ENCODE measurements at places on chromosomes 16 and 17.
A peak's percentile ranks its signal among the peaks of the same experiment; 100 is the strongest.

DNA sequence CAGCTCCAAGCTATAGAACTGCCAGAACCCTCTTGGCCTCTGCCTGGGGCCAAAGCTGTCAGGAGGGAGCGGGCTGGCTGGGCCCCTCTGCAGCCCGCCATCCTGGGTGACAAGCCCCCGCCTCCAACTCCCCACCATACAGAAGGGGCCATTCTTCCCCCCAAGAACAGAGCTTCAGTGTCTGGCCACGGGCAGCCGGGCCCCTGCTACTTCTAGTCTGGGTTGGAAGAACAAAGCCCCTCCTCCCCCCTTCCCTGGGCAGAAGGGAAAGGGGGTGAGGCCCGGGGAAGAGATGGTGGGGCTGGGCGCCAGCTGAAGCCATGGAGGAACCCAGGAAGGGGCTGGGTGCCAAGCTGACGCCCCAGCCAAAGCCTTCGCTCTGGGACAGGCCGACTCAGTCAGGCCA is 9.0 kb downstream of the NAT9 start:
- DNase-seq: no peak

DNA sequence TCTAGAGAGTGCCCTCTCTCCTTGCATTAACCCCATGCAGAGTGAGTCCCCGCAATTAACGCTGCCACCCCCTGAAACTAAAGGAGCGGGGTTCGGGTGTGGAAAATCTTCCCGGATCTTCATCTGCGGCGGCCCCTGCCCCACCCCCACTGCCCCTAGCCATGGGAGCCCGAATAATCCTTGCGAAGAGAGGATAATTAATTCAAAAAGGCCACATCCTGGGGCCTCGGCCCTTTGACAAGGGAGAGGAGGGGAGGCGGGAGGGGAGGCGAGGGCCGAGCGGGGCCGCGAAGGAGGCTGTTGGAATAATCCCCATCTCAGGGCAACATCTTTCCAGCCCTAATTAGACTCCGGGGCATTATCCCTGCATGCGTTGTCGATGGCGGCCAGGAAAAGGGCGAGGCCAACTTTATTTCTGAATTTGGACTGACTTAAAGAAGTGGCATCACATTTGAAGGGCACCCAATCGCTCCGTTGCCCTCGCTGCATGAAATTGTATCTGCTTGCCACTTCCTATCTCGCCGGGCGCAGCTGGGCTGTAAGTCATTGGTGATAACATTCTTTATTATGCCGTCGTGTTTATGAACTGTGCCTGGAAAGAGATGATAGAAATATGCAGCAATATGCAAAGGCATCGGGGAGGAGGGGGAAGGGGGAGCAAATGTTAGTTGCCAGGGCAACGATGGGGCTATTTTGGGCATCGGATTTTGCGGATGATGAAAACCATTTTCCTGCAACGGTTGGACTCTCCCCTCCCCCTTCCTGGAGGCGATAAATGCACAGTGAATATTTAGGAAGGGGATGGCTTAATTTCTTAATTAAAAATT is 387.1 kb upstream of the TNRC6C start:
- peak; percentile 99 for DNase-seq

GRCh38 chr17:5610956-5611355 is 26.6 kb upstream of the NLRP1 start:
- no peak for DNase-seq

- DNase-seq: peak; percentile 51
These were observed 122.0 kb downstream of the CLEC16A start for GRCh38 chr16:11066261-11066870.

DNA sequence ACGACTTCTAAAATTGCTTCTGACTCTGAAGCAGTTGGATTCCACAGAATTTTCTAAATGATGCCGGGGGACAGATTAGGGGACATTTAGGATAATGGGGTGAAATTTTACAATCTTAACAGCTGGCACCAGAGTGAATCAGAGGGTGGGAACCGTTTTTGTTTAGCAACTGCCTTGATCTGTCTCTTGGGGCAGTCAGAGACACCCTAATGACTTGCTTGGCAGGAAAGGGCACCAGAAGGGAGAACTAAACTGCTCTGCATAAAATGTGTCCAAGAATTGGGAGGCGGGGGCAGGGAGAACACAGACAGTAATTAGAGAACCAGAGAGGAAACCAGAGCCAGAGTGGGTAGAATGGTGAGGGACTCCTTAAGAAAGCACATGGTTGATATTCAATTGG is 6.1 kb upstream of the ABCC12 start:
- no peak for DNase-seq

DNA sequence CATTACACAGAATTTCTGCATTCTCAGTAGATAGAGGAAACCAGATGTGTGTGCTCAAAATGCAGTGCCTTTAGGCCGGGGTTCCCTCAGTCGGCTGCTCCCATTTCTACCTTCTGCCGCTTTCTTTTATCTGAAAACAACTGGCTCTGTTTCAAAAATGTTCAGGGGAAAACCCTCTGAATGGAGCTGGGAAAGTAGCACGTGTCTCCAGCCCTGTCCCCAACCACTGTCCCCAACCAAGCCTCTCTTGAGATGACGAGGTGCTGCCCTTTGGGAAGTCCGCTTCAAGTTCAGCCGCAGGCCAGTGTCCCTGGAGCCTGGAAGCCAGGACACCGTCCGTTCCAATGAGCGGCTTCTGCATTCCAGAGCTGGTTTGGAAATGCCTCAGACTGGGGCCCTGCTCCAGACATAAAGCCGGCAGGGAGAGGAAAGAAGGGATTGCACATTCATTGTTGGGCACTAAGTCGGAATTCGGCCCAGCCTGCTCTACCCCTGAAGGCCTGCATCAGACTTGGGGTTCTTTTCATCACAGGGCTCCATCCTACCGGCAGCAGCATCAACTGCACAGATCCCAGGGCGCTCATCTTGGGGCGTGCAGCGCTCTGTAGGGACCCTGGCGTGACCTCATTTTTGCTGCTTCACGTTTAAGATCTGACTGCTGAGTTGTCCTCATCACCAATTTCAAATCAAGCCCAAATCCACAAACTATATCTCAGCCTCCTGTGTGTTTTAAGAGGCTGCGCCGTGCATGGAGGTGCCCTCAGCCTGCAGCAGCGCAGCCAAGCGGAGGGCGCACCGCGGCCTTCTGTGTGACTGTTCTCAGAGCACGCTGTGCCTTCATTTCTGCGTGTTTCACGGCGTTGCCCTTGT is 111.3 kb downstream of the BANP start:
- no peak for DNase-seq

DNA sequence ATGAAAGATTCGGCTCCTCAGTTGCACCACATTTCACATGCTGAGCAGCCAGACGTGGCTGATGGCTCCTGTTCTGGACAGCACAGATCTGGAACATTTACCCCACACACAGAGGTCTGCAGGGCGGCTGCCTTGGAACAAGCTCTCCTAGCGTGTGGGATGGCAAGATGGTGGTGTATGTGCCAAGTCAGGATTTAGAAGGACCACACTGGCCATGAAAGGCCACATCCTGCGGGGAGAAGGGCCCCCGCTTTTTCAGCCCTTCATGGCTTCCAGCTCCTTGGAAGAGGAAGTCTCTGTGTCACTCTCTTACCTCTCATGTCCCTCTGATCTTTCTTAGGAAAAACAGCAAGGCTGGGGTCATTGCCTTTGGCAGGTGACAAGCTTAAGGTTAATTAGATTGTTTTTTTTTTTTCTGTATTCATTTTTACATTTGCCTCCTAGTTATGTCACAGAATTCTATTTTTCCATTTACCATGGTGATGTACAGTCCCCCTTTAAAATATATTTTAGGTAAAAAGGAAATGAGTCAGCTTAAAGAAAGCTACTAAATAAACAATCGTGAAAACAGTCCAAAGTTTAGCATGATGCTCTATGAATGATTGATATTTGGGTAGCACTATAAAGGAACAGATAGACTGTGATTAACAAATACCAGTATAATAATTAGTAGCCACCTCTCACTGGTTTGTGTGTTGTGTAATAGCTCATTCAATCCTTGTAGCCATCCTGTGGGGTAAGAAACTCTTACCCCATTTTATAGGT is 396.6 kb downstream of the CPPED1 start:
- DNase-seq: no peak

DNA sequence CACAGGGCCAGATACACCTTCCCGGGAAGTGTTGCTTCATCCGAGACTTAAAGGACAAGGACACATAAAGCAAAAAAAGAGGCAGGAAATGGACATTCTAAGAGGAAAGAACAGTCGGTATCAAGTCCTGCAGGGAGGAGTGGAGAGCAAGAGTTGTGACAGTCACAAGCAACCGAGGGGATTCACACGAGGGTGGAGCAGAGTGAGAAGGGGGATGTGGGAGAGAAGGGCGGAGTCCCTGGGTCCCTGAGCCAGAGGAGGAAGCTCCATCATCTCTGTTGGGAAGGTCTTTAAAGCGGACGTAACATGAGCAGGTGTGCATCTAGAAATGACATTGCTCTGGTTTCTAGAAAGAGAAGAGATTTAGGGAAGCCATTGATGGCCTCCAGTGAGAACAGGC is 47.1 kb downstream of the AIPL1 start:
- DNase-seq: no peak

DNA sequence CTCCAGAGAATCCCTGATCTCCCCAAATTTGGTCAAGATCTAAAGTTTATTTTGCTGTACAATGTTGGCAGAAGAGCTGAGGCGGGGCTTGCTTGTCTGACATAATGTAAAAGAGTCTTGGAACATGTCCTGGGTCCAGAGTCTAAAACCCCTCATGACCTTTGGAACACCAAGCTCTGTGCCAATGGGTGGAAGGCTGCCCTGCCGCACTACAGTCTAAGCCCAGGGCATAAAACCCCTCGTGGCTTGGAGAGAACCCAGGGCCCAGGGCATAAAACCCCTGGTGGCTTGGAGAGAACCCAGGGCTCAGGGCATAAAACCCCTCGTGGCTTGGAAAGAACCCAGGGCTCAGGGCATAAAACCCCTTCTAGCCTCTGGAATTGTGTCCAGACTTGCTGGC is 36.7 kb downstream of the CCDC57 start:
- no peak for DNase-seq

DNA sequence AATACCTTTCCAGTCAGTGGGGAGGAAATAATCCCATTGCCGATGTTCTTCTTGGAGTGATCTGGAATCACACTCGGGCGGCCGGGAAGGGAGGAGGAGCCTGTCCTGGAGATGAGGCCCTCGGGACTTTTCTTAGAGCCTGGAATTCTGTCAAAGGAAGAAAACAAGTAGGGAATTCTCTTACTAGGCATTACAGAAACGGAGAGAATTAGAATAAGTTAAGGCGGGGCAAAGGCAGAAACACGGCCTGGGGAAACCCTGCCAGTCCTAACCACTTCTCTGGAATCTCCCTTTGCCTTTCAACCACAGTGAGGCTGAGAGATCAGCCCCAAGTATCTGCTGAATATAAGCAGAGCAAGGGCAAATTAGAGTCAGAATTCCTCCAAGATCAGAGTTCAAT is 27.8 kb downstream of the USP36 start:
- no peak for DNase-seq

DNA sequence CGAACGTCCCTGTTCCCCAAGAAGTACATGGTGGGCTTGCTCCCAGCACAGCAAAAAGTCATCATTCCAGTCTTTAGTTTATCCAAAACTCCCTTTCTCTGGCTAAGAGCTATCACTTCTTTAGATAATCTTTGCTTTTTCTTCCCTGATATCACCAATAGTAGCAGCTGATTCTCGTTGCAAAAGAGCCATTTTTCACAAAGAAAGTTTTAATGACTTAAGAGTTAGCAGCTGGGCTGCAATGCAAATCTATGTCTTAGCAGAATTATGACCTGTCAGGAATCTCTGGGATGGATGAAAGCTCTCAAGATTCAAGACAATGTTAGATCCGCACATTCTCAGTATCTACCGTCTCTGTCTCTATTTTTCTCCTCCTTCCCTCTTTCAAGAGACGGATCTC is 53.8 kb downstream of the NXN start:
- DNase-seq: no peak

- no peak for DNase-seq
These were observed 64.1 kb downstream of the TIMM22 start for GRCh38 chr17:1060991-1061390.

All from erythroblast (primary cell).